ENCODE measurements at places on chromosomes 2 and 18. TPM values are rescaled to one million over a fixed set of nuclear protein-coding genes. Genes with fewer than 3 reads are reported as not detected.

DNA sequence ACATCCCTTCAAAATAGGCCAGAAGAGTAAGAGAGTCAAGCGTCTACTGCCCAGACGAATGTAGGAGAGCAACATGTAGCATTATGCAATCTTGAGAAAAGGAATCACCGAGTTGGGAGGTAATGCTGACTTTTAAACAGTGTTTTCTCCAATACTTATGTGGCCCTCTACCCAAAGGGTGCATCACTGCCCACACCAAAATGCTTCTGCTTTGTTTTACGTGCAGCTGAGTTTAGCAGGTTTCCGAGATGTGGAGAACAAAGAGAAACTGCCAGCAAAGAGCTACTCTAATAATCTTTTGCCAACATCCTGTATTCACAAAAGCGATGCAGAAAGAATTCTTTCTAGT, 63.4 kb upstream of the ZEB2 start:
- no peak for DNase-seq

Gene ATP6V1B1
- polyA plus RNA-seq: 0.10 TPM

Gene TSPYL6
- polyA plus RNA-seq: 0.05 TPM

Gene KHK
- 2.9 TPM for polyA plus RNA-seq

Gene UGP2
- polyA plus RNA-seq: 656 TPM

DNA sequence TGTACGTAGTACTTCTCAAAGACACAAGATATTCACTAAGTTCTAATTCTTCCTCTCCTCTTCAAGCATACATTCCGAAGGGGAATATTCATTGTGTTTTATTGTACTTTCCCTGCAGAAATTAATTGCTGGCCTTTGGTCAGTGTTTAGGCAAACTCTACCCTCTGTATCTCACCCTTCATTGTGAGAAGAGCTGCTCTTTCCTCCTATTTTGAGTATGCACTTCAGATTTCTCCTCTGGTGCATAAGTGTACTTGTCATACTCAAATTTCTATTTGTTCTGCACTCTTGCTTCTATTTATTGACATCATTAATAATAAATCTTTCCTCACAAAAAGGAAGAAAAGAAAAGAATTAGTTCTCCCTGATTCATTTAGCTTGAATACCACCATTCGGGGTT, 485.4 kb upstream of the SLC8A1 start:
- no peak for DNase-seq

Gene GLI2
- 0.24 TPM for polyA plus RNA-seq

GRCh38 chr2:109510136-109511028, 103.4 kb downstream of the SEPTIN10 start:
- peak; percentile 79 for DNase-seq

GRCh38 chr2:160298960-160299359, 98.9 kb upstream of the ITGB6 start:
- DNase-seq: no peak

DNA sequence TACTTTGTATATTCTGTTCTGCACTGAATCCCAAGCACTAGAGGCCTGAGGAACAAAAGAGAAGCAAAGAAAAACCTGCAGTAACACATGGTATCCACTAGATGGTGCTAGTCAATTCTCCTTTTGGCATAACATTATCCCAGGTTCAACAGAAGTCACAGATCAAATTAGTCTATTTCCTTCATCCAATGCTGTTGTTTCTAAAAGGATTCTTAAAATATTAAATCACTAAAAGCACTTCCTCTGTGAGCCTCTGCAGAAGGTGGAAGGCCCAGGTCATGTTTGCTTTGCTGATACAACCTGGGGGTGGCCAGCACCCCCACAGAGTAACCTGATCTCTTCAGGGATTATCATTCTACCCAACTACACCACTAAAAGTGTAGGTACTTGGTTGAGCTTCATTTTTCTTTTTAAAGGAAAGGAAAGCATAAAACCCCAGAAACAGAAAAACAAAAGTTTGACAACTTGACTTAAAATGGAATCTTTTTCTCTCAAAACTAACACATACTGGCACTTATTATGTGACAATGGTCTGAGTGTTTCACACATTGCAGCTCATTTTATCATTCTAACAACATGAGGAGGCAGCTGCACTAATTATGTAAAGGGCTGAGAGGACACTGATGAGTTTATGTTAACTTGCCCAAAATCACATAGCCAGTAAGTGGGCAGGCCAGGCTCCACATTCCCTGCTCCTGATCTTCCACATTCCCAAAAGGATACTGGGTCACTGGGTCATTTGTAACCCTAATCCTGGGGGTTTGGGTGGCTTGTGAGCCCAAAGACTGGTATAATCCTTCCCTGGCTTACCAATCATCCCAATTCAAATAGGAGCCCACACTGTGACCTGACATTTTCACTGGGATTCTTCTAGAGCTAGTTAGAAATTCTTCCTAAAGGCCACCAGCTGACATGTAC, 66.8 kb upstream of the DNER start:
- no peak for DNase-seq

DNA sequence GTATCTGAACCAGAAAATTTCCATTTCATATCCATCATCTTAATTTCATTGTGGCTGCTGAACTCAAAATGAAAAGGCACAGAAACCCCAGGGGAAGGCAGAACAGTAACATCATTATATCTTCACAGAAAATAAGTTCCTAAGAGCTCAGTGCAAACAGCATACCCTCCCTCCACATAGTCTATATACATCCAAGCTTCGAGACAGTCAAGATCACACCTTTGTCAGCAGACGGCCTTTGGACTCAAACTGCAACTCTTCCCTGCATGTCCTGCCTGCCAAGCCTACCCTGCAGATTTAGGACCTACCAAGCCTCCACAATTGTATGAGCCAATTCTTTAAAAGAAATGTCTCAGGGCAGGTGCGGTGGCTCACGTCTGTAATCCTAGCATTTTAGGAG, 502.1 kb downstream of the SUCLG1 start:
- DNase-seq: no peak

DNA sequence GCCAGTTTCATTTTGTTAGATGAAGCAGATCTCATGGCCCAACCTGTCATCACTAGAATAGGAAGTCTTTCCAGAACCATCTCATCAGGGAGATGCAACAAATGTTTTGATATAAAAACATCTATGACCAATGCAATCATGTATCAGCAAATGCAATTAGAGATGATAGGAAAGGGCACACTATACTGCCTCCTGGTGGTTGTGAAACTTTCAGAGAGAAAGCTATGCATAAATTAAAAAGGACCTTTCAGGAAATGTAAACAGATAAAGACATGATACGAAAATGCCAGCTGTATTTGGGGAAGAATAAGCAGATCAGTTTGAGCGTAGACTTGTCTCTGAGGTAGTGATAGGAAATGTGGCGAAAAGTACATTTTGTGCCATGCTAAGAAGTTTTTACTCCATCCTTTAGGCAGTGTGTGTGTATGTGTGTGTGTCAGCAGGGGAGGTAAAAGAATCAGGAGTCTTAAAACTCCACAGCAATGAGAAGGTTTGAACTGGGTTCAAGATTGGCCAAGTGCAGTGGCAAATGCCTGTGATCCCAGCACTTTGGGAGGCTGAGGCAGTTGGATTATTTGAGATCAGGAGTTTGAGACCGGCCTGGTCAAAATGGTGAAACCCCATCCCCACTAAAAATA, 479.3 kb downstream of the CPS1 start:
- DNase-seq: no peak

Gene DSG1
- not detected for polyA plus RNA-seq

Gene NAT8
- not detected for polyA plus RNA-seq

- DNase-seq: no peak
Observed at GRCh38 chr2:203395858-203396257, 67.7 kb downstream of the ABI2 start.

GRCh38 chr2:238861013-238861730, 13.3 kb downstream of the TWIST2 start:
- peak; percentile 68 for DNase-seq

Gene ONECUT2
- polyA plus RNA-seq: not detected

DNA sequence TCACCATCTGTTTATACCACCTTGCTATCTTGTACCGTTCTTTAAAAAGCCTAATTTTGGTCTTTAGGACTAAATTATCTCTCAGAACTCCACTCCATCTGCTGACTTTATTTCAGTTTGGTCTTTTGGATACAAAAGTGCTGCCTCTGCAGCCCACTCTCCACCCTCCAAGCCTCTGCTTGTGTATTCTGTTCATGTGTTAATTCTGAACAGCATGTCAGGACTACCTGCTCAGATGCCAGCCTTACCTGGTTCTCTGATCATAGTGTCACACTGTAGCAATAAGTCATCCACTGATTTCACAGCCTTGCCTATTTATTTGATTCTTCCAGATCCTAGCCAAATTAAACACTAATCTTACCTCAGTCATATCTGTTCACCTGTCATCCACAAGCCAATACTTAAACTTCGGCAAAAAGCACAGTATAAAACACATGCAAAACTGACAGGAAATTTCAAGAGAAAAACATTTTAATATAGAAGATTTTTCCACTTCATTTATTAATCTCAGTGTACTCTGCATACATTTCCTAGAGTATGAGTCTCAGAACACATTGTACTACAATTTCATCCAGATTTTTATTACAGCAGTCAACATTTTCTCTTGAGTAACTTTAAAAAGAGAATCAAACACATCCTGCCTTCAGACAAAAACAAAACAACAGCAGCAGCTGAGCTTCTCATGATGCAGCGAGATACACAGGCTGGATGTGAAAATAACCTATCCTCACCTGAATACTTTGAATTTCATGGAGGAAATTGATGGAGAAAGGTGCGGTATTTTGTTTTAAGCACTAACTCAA, 64.9 kb downstream of the PPP1R1C start:
- no peak for DNase-seq

Gene ANKRD39
- 34.0 TPM for polyA plus RNA-seq

DNA sequence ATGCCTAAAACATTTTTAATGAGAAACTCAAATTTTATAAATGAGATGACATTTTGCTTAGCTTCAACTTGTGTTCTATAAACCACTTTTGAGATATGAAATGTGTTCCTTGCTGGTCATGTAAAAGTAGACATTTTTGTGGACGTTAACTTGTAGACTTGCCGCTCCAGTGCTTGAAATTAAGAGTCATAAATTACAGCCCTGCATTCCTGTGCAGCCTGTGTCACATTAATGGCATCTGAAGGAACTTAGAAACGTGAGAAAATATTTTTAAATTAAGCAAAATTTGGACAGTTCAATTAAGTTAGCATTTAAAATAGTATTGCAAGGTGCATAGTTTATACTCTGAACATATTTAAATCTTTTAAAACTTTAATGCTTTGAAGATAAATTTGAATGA, 98.3 kb upstream of the LDLRAD4 start:
- DNase-seq: no peak

DNA sequence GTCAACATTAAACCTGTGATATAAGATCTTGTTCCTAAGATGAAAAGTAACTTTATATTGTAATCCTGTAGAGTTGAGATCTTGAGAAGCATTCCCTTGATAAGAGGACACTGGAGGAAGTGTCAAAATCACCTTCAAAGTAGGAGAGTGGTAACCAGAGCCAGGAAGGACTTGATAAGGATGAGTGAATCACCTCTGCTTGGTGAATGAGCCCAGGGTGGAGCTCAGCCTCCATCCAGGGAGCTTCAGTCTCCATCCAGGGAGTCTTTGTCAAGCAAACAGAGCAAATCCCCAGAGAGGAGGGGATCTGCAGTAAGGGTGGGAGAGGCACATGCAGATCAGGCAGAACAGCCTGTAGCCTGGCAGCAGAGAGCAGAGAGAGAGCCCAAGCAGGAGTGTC, 167.1 kb upstream of the SIX2 start:
- no peak for DNase-seq

Gene MERTK
- 1.4 TPM for polyA plus RNA-seq

DNA sequence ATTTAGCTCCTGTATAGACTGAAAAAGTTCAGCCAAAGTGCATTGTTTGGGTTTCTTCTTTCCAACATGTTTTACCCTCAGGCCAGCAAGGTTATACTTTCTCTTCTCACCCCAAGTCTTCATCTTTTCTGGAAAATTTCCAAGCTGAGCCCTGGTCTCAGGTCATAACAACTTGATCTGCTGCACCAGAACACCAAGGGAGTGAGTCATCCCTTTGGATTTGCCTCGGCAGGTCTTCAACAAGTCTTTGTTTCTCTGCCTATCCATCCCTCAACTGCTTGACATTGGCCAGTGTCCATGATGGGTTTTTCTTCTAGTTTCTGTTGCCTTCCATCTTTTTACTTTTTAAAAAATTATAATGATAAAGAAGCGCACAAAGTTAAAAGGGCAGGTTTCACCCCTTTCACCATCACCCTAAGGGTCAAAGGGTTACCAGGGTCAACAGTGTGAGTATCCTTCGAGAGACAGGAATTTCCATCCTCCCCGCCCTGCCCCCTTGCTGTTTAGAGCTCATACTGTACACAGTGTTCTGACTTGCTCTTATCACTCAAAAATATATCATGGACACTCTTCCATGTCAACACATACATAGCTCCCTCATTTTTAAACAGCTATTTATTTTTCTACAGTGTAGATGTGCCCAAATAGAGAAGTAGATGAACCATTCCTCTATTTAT, 5.7 kb upstream of the SPATS2L start:
- DNase-seq: no peak

GRCh38 chr2:149422991-149423338, 92.6 kb downstream of the LYPD6 start:
- no peak for DNase-seq

GRCh38 chr2:234046521-234046920, 4.0 kb upstream of the SPP2 start:
- DNase-seq: no peak

Gene SMPD4
- 15.7 TPM for polyA plus RNA-seq

DNA sequence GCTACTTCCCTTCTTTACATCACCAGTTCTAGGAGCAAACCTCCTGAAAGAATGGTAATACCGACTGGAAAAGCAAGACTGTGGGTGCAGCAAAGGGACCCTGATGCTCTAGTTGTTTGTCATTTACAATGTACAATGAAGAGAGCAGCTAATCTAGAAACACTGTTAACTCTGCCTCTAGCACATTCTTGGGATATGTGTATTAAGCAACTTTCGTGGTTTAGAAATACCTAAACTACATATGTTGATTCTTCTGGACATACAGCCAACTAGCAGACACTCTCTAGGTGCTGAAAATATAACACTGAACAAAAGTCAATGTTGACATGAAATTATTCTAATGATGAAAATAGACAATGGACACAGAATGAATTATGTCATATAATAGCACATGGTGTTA, 440.3 kb upstream of the MC4R start:
- no peak for DNase-seq

Measured in psoas muscle (tissue), 8 donors.